ENCODE measurements at places on chromosomes 2 and 18.

DNA sequence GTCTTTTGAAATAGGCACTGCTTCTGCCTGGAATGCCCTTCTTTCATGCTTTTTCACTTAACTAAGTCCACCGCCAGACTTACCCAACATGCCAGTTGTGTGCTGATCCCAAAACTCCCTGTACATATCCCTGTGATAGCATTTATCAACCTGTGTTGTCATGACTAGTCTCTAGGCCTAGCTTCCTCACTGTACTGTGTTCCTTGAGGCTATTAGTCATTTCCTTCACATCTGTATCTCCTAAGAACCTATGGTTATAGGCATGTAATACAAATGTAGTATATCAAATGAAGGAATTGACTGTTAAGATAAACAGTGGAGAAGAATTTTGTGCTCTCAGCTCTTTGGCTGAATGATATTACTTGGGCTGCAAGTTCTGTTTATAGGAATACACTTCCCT is 184.3 kb downstream of the CYRIA start:
- no peak for DNase-seq

DNA sequence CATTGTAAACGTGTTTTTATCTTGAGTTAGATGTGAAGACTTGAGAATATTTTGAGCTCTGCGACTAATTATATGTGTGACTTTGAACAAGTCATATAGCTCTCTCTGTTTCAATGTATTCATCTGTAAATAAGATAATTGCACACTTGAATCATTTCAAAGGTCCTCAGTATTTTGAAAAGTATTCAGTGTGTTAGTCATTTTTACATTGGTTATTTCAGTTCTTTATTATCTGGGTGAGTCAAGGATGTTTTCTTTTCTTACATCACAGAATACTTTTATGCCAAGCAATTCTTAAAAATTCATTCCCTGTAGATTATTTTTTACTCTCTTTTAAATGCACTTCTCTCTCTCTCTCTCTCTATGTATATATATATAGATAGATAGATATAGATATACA is 1098.0 kb upstream of the ZEB2 start:
- no peak for DNase-seq

DNA sequence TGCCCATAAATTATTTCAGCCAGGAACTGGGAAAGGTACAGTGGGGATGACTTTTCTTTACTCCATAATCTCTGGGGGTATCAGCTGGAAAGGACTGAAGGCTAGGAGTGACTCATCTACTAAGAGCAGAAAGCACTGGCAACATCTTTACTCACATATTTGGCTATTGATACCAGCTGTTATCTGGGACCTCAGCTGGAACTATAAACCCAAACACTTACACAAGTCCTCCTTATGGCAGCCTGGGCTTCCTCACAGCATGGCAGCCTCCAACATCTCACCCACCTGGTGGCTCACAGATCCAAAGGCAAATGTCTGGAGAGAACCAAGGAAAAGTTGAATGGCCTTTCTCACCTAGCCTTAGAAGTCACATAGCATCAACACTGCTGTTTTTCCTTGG is 379.0 kb upstream of the RND3 start:
- DNase-seq, result no peak

GRCh38 chr2:88765154-88765888 is 73.8 kb downstream of the RPIA start:
- DNase-seq, result peak; percentile 57

DNA sequence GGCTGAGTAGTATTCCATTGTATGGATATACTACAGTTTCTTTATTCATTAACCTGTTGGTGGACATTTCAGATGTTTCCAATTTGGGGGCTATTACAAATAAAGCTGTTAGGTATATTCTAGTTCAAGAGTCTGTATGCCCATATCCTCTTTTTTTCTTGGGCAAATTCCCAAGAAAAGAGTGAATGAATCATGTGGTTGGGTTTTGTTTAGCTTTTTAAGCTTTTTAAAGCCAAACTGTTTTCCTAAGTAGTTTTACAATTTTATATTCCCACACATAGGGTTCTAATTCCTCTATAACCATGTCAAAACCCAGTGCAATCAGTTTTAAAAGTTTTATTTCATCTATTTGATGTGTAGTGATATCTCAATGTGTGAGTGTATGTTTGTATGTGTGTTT is 44.9 kb upstream of the BAZ2B start:
- no peak for DNase-seq

DNA sequence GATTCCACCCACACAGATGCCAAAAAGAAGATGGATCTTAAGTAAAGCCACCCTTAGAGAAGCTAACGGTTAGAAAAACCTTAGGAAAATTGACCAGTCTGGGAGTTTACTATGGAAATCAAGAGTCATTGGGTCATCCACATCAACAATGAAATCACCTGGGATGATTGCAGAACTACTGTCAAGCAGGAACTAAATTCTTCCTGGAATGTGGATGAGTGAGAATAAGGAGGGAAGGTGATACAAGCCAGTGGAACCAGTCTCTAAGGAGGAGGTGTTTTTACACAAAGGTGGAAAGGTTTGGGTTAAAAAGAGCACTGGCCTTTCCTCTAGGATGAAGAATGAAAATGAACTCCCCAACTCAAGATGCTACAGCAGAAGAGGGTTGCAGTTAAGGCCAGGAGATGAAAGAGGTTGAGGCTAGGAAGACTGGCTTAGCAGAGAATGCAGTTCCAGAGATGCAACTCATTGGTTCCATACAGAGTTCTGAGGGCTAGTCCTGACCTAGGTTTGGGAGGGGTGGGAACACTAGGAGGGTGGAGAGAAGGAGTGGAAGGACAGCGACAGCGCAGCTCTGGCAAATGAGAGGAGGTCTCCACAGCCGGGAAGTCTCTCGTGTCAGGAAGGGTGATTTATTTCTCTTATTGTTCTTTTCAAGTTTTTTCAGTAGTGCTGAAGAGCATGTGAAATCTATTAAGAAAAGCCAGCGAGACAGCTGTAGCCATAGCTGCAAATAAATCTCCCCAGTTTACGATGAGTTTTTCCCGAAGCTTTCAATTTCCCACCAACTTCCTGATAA is 27.7 kb upstream of the KDM3A start:
- no peak for DNase-seq

- DNase-seq, result no peak
Observed at GRCh38 chr18:73684647-73685046, 463.0 kb downstream of the FBXO15 start.

DNA sequence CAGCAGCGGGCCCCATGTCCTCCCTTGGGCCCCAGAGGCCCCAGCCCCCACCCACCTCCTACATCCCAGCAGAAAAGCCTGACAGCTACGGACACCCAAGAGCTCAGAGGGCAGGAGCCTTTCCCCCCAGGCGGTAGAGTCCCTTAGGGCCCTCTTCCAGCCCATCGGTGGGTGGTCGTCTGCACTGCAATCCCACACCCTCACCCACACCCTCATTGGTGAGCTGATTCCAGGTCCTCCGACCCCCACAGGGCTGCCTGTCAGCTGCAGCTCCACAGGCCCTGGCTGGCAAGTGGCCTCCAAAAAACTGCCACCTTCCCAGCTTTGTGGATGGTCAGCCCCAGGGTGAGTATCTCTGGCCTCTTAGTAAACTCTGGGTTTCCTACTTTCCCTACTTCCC is 10.5 kb downstream of the TCF23 start:
- DNase-seq, result no peak

DNA sequence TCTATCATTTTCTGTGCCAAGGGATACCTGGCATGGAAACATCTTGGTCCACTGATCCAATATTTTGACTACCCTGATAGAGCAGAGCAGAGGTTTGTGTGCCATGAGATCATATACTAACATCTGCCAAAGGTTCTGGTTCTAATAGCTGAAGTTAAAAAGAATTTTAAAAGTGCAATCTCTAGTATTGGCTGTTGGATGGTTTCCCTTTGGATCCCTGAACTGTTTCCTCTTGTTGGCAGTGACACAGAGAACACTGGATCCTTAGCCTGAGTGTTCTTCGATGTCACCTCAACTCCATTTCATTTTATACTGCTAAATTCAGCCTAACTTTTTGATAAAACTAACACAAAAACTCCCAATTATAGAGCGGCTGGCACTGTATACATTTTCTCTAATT is 169.3 kb upstream of the FBXO11 start:
- no peak for DNase-seq

- DNase-seq, result no peak
Observed at GRCh38 chr18:49055754-49056172, 105.0 kb upstream of the SMAD7 start.

DNA sequence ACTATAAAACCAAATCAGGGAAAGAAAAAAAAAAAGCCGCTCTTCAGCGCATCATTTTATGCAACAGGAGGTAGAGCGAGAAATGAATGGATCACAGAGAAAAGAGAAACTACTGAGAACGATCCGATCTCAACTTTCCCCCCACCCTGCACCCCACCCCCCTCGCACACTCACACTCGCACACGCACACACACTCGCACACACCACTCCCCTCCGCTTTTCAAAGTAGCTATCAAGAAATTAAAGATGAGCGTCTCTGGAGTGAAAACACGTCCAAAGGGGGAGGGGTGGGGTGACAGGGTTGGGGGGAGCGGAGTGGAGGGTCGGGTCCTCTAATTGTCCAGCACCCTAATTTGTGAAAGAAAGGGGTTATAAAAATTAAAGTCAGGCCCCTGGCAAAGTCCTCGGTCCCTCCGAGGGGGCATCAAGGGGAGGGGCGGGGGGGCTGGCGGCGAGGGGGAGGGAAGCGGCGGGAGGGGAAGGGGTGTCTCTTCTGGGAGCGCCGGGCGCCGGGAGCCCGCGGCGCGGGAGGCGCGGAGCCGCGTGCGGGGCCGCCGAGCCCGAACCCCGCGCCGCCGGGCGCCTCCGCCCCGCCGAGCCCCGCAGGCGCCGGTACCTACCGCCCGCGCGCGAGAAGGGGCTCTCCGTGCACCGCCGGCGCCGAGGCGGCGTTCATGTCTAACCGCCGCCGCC is 428 bp downstream of the TCF4 start:
- DNase-seq, result peak; percentile 54

All from ecto neural progenitor cell (in vitro differentiated cells).